Renal pelvis (tissue), 12 donors: ENCODE measurements at places on chromosomes 7 and 10.

DNA sequence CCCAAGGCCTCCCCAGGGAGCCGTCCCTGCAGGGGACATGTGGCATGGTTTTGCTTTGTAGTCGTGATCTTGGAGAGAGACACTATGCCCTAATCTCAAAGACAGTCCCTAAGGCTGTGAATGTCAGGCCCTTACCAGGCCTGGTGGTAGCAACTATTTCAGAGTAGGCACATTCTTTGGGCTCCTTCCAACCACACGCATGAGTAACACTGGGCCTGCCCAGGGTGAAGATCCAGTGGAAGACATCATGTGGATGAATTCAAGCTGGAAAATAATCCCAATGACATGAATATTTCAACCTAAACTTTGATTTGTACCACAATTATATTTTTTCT lies 39.5 kb upstream of the INSIG1 start:
- no peak for DNase-seq

DNA sequence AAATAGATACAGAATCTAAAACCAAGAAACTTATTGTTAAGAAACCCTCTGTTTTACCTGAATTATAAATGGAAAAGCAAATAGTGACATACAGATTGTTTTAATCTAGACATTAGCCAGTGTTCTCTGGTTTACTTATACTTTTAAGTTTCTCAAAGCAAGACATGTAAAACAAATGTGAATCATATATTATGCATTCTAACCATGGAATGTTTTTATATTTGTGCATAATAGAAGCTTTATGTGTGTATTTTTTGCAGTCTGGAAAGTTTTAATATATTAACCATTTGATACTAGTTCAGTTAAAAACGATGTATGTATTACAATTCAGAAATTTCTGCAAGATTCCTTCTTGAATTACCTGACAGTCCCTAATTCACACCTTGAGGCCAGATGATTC lies 150.6 kb upstream of the TMEM72 start:
- DNase-seq, result no peak

- no peak for DNase-seq
Measured at GRCh38 chr10:36198322-36198721, 556.2 kb upstream of the FZD8 start.

DNA sequence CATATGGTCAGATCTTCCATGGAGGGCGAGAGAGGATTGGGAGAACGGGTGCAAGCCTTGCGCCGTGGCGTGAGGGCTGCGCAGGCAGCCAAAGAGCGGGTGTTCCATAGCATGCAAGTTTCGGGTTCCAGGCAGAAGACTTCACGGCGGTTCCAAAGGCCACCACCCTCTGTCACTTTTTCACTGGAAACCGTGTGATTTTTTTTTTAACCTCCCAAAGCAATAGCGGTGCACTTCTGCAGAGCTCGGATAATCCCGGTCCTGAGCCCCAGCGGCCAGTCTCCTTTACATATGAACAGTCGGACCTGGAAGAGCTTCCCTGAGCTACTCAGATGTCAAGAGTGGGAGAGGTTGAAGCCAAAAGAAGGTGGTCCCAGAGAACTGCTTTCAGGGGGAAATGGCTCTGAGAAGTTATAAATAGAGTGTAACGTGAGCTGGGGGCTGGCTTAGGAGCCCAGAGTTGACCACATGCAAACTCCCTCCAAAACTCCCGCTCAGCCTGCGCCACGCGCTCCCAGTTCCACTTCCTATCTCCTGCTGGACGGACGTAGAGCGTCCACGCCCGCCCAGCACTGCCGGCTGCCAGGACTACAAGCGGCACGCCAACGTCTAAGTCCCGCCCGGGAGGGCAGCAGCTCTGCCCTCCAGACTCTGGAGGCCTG lies at the start of gene MEOX2:
Gene MEOX2, minus strand, starts transcription at position 389 of the 662 bp plus-strand sequence. Its CDS starts 281 bp downstream, at position 108.
- DNase-seq, result peak; percentile 56

GRCh38 chr7:108568801-108569380 lies 615 bp downstream of the THAP5 start:
- no peak for DNase-seq

DNA sequence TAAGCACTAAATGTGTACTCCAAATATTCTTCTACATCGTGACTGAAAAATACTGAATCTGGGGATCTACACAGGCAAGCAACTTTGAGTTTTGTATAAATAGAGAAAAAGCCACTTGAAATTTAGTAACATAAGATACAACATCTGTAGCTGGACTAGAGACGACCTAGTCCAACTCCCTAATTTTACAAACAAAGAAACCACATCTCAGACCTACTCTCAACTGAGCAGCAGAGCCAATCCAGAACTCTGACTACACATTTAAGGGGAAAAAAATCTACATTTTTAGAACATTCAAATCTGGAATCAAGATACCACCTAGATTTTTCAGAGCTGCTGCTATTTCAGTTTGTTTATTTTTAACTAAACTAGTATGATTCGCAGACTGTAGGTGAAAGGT lies 88.9 kb downstream of the CABCOCO1 start:
- DNase-seq, result no peak

DNA sequence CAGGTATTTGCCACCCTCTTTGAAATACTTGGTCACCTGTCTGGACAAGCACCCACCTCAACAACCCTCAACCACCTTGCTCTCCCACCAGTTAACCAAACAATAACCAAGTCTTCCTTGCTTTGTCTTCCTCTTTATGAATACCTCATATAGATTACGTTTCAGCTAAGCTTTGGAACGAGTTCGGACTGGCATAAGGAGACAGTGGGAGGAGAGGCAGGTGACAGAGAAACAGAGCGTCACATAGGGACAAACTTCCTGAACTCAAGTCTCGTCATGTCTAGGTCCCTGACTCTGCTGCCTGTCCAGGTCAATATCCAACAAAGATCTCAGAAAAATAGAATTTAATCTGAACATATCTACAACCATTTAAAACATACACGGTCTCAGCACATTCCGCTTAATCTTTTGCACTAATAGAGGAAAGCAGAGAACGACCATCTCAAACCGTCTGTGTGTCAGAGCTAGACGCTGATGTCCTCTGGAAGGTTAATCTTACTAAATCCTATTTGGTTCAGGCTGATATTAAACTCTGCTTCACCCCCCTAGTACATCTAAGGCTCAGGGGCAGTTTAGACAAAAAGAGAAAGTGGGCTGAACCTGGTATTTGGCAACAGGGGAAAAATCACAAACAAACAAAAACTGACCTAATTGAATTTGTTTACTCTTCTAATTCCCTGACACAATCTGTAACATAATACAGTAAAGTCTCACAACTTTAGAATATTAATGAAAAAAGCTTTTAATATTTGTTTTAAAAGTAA lies 26.4 kb upstream of the SVOPL start:
- DNase-seq, result no peak

DNA sequence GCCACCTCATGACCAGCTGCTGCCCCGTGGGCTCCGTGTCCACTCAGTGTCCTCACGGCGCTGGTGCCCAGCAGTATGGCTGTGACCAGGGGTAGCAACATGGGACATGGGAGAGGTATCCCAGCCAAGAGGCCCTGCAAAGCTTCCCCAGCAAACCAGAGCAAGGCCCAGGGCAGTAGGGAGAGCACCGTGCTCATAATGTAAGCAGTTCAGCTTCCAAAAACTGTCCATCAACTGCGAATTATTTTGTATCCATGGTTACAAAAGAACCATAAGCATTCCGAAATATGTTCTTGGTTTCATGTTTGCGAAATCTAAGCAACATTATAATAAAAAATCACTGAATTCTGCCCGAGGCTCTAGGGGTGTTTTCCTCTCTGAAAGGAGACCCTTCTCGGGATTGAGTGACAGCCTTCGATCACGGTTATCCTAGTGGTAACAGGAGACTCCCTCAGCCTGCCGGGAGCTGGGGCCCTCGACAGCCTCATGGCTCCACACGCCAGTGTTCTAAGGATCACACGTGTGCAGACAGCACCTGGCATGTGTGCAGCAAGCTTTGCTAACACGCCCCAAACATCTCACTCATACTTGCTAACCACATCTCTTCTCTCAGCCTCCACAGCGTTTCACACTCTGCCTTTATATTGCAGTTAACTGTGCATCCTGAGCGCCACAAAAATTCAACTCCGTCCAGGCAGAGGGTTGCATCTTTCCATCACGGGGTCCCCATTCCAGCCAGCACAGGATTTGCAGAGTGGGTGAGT lies 117.6 kb downstream of the DIP2C start:
- no peak for DNase-seq

GRCh38 chr10:103637927-103638557 lies 144.5 kb downstream of the NEURL1 start:
- no peak for DNase-seq

DNA sequence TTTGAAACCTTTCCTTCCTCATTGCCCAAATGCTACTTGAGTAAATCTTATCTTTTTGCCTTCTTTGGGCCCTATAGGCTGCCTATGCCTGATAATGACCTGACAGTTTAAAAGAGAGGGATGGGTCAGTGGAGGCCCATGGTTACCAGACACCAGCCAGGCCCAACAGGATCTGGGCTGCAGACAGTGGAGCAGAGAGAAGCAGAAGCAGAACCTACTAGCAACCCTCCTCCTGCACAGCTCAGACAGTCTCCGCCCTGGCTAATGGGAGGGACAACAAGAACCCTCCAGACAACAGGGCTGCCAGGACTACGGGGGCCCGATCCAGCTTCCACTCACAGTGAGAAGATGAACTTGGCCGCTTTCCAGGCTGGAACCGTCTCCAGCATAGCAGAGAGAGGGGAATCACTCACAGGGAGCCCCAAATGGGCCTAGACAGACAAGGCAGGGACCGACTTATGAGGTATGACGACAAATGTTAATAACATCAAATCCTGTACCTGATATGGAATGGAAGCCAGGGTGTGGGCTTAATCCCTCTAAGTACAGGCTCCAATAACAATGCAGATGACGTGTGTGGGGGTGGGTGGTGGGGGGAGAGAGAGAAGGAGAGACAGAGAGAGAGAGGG lies 31.7 kb upstream of the DGKI start:
- DNase-seq, result no peak

DNA sequence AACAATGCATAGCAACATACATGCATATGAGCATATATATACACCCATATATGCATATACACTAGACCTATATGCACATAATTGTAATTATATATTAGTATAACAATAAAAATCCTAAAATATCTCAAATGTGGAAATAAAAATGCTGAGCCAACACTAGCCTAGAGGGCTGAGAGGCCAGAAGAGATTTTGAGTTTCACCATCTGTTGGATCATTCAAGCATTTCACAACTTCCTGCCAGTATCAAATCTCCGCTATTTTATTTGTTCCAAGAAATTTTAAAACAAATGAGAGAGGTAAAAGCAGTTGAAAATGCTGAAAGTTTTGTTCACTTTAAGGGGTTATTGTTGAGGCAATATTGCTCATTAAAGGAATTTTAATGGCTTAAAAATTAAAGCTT lies 187.0 kb downstream of the PCDH15 start:
- DNase-seq, result peak; percentile 27

GRCh38 chr7:72042855-72043254 lies 369.3 kb downstream of the CALN1 start:
- no peak for DNase-seq
